NCI-H510A treated with DMSO at 0.1 percent for 48 hours (cell line): ENCODE measurements at places on chromosomes 12 and 14.

DNA sequence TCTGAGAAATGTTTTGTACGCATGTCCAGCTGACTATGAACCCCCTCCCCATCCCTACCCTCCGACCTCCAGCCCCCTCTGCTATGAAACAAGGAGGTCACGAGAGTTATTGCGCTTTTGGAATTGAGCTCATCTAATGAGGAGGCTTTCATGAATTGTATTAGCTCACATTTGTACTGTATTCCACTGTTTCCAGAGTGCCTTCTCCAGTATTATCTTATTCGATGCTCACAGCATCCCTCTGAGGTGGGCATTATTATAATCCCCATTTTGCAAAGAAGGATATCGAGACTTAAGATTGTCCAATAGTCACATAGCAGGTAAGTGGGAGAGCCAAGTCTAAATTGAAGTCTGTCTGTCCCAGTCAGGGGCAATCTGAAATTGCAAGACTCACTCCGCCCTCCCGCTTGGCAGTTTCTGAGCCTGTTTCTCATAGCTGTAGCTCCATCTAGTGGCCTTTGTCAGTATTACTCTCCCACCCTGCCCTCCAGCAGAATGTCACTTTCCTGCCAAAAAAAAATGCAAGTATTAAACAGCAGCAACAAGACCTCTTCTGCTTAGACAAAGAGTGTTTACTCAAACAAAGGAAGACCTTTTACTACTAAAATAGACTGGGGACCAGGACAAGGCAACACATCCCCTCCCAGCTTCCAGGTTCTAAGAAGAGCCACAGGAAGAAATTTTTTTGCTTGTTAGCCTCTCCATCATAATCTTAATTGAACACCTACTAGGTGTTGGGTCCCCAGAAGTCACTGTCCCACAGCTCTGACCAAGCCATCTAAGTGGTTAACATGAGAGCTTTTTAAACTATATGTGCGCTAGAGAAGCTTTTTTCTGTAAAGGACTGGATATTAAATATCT, 48.6 kb upstream of the TMEM233 start:
- peak; percentile 83 for DNase-seq

- DNase-seq: no peak
Observed at GRCh38 chr12:109258201-109258600, 50.9 kb downstream of the FOXN4 start.

- DNase-seq: no peak
Observed at GRCh38 chr14:106347890-106348755, 821.7 kb downstream of the TMEM121 start.

GRCh38 chr12:53091756-53092155, 5.7 kb upstream of the IGFBP6 start:
- no peak for DNase-seq

DNA sequence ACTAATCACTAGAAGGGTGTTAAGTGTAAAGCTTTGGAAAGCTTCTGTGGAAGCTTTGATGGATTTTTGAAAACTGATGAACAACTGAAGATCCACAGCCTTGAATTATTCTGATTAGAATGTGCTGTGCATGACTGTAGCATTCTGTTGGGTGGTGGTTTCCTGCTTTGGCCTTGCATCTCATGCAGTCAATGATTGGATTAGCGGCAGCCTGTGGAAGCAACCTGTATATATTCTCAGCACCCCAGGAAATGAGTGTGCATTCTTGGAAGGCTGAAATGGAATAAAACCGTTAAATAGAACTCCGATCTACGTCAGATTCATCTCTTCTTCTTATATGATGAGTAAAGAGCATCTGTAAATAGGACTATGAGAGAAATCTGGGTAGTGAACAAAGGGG, 120.2 kb downstream of the SLC16A7 start:
- no peak for DNase-seq

- no peak for DNase-seq
Observed at GRCh38 chr12:13347241-13348043, 150.9 kb downstream of the EMP1 start.

- DNase-seq: no peak
Observed at GRCh38 chr14:61417141-61417540, 95.8 kb downstream of the PRKCH start.

DNA sequence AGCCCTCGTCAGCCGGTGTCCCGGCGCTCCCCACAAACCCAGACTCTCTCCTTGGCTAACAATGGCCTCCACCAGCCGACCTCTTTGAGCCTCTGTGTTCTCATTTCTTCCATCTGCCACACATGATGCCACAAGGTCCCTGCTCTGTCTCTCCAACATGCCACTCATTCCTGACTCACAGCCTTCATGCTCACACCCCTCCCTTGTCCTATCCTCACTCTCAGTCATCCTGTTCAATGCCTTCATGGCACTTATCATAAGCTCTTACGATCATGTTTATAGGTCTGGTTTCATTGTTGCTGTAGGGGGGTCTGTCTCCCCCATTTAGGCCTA, 9.6 kb upstream of the SERPINA11 start:
- no peak for DNase-seq

- DNase-seq: no peak
Observed at GRCh38 chr12:10167599-10167998, 4.3 kb downstream of the OLR1 start.

GRCh38 chr14:61320806-61321384, 484 bp upstream of the PRKCH start:
- DNase-seq: peak; percentile 28

DNA sequence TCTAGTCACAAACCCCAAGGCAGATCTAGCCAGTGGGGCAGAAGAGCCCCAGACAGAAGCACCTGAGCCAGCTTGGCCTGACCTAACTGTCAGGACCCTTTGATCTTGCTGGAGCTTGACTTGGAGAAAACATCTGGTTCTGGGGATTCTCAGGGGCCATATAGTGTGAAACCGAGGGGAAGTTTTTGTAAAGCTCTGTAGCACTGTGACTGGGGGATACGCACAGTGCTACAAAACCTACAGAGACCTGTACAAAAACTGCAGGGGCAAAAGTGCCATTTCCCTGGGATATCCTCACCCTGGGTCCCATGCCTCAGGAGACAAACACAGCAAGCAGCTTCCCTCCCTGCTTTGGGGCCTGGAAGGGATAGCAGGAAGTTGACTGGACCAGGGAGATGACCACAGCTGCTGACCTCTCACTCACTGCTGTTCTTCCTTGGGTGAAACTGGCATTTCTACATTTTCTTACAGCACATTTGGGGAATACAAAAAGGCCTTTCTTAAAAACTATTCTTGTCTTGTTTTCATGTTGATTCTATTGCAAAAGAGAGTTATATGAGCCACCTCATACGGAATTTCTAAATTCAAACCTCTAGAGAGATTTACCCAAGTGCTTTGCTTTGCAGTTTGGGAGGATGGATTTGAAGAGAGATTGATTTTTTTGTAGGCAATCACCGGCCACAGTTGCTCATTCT, 140.0 kb downstream of the DAD1 start:
- no peak for DNase-seq

- DNase-seq: no peak
Observed at GRCh38 chr14:61923348-61923747, 161.1 kb downstream of the SNAPC1 start.

GRCh38 chr12:96872961-96873360, 34.1 kb upstream of the NEDD1 start:
- DNase-seq: no peak

- no peak for DNase-seq
Observed at GRCh38 chr12:115213538-115214016, 529.6 kb upstream of the TBX3 start.

- DNase-seq: peak; percentile 60
Observed at GRCh38 chr12:93042283-93042682, 113.2 kb upstream of the EEA1 start.

GRCh38 chr12:25377469-25378177, 126.9 kb upstream of the KRAS start:
- no peak for DNase-seq

- DNase-seq: peak; percentile 94
Observed at GRCh38 chr14:42174357-42174756, 567.7 kb downstream of the LRFN5 start.

- peak; percentile 58 for DNase-seq
Observed at GRCh38 chr14:93132472-93133065, 16.8 kb upstream of the ITPK1 start.

GRCh38 chr12:74539261-74539660, 1.6 kb downstream of the ATXN7L3B start:
- no peak for DNase-seq

- DNase-seq: no peak
Observed at GRCh38 chr14:95832012-95832411, 44.6 kb upstream of the TUNAR start.

DNA sequence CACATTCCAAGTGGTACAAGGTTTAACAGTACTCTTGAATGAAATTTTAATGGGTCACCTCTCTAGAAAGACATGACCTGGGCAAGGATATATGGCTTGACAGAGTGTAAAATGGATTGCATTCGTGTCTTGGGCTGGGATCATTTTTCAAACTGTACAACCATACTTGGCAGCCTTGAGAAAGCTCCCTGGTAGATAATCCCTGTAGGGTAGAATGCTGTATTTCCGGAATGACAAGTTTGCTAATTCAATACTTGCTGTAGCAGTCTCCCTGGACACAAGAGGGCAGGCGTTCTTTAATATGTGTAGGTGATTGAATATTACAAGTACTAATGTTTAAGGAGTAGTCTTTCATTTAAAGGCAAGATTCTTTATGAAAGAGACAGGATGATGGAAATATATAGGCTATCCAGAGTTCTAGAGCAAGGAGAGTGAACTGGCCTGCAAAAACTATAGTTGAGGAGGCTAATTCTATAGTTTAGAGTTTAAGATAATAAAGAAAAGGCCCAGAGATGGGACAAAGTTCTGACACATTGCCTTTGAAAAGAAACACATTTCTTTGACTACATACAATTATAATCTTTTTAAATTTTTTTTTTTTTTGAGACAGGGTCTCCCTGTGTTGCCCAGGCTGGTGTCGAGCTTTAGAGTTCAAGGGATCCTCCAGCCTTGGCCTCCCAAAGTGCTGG, 53.4 kb downstream of the PLBD1 start:
- DNase-seq: peak; percentile 95

- no peak for DNase-seq
Observed at GRCh38 chr14:68633131-68633991, 159.5 kb downstream of the ZFP36L1 start.

DNA sequence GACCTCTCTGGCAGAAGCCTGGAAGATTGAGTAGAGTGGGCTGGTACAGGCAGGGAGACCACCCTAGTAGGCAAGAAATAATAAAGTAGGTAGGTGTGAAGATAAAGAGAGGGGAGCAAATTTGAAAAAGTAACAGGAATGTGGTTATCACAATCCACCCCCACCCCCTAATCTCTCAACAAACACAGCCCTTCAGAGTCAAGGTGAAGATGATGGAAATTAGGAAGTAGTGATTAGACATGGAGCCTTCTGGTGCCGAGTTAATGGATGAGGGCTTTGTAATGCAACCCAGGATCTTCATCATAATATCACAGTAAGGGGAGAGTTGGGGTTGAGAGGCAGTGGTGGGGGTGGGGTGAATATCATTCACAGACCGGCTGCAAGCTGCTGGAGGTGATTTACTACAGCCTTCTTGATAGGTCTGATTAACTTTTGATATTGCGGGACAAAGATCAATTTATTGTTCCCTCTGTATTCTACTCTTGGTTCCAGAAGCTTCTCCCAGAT, 29.2 kb upstream of the CRY1 start:
- DNase-seq: no peak

DNA sequence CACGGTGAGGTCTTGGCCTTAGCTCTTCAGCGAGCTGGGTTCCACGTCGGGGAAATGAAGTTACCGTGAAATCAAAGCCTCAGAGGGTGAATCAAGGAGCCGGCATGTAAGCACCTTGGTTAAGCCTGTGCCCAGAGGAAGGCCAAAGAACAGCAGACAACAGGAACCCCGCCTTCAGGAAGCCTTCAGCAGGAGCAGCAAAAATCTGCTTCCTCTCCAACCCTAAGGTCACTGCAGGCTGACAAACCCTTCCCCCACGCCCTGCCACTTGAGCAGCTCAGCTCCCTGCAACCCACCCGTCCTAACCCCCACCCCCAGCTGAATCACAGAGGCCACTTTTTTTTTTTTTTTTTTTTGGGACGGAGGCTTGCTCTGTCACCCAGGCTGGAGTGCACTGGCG, 72.9 kb upstream of the LTA4H start:
- DNase-seq: no peak

GRCh38 chr14:63659726-63660125, 18.1 kb upstream of the WDR89 start:
- no peak for DNase-seq

GRCh38 chr12:15987696-15988095, 76.6 kb downstream of the DERA start:
- no peak for DNase-seq

- no peak for DNase-seq
Observed at GRCh38 chr14:96888158-96888557, 91.0 kb downstream of the VRK1 start.
